ENCODE measurements at places on chromosomes 11 and 22.

DNA sequence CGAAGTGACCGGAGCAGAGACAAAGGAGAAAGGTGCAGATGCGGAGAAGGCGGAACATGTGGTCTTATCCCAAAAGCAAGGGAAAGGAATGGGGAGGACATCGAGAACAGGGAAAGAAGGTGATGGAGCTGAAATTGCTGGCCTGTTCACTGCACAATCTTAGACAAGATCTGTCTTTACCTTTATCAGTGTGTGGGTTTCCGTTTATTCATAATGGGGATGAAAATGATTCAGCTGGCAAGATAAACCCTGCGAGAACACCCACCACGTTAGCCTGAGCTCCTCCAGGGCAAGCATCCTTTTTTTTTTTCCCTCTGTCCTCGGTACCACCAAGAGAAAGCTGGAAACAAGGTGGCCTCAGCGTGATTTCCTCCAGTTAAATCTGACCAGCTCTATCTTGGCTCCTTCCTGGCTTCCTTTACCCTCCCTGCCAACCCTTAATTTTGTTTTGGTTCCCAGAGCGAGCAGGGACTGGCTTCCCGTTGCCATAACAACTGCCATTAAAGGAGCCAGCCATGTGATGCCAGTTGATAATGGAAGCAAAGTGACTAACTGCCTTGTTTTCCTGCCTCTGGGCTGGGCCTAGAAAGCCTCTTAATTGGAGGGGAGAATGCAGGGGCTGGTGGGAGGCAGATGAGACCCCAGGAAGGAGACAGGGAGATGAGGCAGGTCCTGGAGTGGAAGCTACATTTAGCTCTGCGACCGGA is 4.2 kb downstream of the SGSM1 start:
- DNase-seq: no peak

GRCh38 chr11:116130122-116130521 is 625.9 kb upstream of the CADM1 start:
- DNase-seq: no peak

GRCh38 chr11:73542175-73542574 is 55.7 kb downstream of the FAM168A start:
- no peak for DNase-seq

DNA sequence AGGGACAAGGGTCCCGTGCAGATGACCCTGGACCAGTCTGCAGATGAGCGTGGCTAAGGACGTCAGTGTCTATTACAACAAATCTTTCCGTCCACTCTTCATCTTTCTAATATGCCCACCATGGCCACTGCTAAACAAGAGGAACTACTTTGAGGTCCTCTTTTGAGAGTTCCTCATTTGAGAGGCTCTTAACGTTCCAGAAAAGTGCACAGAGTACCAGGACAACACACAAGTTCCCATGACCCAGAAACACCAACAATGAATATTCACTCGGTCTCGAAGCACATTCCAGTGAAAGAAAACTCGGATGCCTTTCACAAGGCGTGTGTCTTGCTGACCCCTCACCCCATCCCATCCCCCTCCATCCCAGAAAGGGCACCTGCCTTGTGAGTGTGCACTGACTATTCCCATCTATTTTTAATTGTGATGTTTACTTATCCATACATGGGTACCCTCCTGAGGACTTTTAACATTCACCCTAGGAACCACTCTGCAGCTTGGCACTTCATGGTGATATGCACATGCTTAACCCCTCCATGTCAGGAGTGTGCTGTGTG is 157.0 kb downstream of the SHANK2 start:
- DNase-seq: no peak

DNA sequence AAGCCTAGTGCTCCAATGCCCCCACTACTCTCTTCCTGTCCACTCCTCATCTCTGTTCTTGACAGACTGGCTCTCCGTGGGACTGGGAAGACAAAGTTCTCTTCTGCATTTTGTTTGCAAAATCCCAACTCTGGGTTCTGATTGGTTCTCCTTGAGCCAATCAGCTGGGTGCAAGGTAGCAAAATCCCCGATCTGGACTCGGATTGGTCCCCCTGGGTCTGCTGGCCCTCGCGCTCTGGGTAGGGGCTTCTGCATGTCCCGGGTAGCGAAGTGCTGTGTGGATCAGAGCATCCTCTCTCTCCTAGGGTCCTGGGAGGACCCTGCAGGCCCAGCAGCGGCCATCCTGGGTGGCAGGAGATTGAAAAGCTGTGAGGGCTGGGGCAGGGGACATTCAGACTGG is 22.3 kb upstream of the A4GALT start:
- no peak for DNase-seq

DNA sequence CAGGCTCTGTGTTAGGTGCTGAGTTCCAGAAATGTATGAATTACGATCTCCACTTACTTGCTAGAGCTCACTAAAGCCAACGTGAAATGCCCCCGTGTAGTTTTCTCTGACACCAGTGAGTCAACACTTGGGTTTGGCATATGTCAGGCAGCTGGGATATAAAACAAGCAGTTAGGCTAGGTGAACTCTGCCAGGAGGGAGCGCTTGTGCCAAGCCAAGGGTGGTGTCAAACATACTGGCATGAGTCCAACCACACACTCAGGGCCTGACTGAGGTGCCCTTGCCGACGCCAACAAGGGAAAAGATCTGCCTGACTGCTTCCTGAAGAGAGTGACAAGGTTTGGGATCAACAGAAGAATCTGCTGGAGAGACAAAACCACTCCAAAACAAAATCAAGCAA is 167.8 kb upstream of the NARS2 start:
- DNase-seq: peak; percentile 90

DNA sequence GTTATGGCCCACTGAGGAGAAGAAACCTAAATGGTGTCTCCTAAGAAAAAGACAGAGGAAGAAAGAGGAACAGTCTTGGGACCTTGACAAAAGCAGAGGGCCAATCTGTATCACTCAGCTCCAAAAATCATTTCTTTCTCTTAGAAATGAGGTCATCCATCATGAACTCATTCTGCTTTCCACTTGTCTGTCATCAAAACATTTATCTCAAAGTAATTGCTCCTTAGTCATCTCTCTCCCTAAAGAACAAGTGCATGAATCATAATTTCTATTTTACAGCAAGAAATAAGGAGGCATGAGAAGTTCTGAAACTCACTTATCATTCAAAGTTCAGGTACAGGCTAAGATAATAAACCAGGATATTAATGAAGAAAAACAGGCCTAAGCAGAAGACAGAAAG is 375.6 kb downstream of the KCNA4 start:
- DNase-seq: no peak

DNA sequence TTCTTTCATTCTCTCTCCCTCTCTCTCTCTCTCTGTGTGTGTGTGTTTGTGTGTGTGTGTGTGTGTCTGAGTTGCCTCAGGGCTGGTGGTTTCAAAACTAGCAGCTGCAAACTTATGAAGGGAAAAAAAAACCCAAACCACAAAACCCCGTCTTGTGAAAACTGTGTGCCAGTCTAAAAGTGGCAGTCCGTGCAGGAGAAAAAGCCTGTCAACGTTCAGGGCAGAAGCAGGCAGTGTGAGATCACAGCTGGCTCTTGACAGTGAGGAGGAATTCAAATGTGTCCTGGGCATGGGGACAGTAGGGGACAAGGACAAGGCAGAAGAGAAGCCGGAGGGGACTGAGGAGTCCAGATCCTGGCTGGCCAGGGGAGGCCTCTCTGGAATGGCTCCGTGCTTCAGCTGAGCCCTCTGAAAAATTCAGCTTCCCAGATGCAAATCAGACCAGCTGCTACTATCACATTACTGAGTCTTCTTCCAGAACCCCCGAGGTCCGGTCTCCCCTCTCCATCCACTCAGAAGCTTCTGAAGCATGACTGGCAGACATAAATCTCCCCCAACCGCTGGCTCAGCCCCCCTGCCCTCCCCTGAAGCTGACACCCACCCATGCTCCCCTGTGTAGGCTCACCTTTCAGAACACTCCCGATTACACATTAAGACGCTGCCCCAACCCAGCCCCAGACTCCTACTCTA is 31.9 kb downstream of the FLI1 start:
- no peak for DNase-seq

DNA sequence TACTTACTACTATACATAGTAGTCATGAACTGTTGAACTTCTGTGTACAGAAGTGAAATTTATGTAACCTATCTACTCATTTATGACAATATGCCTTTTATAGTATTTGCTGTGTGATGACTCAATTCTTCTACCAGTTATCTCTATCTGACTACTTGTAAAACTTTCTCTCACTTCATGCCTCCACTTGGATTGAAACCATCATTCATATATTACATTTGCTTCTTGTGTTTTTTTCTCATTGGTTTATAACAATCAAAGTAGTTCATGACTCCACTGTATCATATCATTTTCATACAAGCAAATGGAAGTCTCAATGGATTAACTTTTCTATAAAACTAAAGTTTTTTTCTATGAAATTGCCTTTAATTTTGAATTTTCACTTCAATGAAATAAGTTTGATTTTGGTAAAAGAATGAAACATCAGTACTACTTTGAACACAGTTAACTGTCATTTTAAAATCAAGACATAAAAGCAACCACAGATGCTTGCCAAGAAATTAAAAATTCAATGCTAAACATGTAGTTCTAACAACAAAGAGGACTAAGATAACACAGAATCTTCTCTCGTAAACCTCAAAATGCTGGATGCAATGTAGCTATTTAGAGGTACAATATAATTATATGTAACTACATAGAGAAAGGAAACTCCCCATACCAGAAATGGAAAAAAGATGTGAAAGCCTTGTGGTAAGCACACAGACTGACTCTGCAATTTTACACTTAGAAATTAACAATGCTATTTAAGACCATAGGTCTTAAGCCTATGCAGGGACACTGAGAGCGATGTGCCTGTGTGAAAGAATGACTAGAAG is 27.6 kb upstream of the EXPH5 start:
- DNase-seq: peak; percentile 38

DNA sequence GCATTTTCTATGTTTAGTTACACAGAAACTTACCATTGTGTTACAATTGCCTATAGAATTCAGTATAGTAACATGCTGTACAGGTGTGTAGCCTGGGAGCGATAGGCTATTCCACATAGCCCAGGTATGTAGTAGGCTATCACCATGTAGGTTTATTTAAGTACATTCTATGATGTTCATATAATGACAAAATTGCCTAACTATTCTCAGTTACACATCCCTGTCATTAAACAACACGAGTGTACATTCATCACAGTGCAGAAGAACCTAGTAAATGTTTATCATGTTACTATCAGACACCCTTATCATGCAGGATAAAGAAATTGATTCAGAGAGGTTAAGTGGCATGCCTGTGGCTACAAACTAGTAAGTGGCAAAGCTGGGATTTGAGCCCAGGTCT is 28.4 kb upstream of the BMAL1 start:
- DNase-seq: no peak

DNA sequence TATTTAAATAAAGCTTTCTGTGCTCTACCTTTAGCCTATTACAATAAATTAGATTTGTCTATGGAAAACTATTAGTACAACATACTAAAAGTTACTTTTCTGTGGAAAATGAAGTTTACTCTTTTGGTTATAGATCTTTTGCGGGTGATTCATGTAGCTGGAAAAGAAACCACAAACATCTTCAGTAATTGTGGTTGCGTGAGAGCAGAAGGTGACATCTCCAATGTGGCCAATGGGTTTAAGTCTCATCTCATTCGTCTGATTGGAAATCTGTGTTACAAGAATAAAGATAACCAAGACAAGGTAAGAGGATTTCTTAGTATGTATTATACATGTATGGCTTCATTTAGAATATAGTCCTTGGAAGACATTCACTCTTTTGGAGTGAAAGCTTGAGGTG is 68.6 kb downstream of the ATXN10 start:
- DNase-seq: no peak

DNA sequence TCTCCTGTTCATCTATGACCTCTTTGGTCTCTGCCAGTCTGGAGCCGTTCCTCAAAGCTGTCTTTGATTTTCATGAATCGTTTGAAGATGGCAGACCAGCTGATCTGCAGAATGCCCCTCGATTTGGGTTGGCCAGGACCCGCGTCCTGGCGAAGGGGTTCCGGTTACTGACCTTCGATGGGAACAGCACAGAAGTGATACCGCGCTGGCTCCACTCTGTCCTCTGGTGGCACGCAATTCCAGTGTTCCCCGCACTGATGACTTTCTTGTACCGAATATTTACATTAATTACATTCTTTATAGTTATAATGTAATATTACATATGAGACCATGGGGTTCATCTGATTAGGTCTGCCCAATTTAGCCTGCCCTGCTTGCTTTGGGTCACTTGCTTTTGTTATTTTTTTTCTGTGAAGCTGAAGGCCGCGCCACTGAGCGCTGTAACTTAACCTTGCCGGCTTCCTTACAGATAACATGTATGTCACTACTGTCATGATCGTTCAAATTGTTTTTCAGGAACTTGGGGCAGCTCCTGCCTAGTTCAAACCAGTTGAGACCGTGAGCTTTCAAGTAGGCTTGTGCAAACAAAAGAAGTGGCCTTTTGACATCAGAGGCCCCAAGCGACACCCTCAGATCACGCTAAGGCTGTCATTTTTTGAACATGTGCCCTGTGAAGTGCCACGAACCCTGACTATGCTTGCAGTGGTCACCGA is 4.1 kb upstream of the USP18 start:
- DNase-seq: no peak

- no peak for DNase-seq
Measured at GRCh38 chr11:21371044-21371443, 701.7 kb downstream of the NELL1 start.

GRCh38 chr11:80024119-80024518 is 583.3 kb upstream of the TENM4 start:
- peak; percentile 32 for DNase-seq

DNA sequence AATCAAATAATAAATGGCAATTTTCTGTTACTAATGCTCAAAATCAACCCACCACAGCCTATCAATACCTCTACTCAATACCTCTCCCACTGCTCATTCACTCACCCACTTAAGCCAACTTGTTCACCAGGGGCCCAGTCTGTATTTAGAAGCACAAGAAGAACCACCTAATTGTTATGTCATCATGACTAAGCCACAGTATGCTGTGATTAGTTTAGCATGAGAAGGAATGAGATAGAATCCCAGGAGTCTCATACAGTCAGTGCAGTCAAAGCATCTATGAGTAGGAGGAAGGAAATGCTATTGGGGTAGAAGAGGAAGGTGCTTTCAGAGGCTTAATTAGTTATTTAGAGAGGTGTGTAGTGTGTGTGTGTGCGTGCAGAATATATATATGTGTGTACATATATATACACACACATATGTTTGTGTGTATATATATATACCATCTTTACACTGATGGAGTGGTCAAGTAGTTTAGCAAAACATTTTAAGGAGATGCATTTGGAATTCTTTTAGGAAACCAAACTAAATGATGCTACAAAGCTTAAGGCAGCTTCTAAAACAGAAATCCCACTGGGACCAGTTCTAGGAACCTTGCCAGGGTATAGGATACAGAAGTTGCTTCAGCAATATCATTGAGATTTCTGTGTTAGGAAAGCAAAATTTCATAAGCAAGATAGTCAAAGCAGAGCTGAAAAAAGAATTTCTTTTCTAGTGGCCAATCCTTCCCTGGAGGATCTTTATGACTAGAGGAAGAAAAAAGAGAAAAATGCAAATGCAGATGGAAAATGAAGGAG is 27.5 kb downstream of the KCNA4 start:
- no peak for DNase-seq

DNA sequence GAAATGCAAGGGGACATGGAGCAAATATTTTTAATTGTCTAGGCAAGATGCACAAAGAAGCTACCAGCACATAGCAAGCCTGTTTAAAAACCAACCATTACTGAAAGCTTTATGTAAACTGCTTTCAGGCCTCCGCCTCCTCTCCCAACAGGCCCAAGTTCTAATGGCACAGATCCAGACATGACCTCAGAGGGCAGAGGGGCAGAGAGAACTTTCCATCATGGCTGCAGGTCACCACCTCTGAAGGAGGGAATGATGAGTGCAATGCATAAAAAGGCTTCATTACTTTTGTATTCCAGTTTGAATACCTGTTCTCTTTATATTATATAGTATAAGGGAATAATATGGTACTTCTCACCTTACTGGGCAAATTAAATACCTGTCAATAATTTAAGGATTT is 15.2 kb downstream of the DDX17 start:
- DNase-seq: peak; percentile 80

All from small intestine (tissue), 16 donors.